Subcutaneous preadipocyte (primary cell): ENCODE measurements at places on chromosomes 11 and 22. TPM values are rescaled to one million over a fixed set of nuclear protein-coding genes. Genes with fewer than 3 reads are reported as not detected.

Gene RBMXL2
- total RNA-seq = not detected in 2 replicates

Gene CEP126
- total RNA-seq = 1.6 and 1.8 TPM in 2 replicates

Gene OR4D5
- total RNA-seq = not detected in 2 replicates

Gene IL17REL
- total RNA-seq = not detected in 2 replicates

Gene ZNF195
- total RNA-seq = 20.9 and 23.9 TPM in 2 replicates

Gene CTSF
- total RNA-seq = 5.3 and 15.4 TPM in 2 replicates

Gene HIRA
- 17.3 and 23.7 TPM in 2 replicates for total RNA-seq

Gene FLRT1
- under 0.01 TPM in 1 of 2 replicates, not detected in the other for total RNA-seq

Gene IL18BP
- total RNA-seq = 2.2 and 3.5 TPM in 2 replicates

Gene CBLIF
- total RNA-seq = not detected in 2 replicates

Gene SLN
- total RNA-seq = not detected in 2 replicates

Gene SGSM1
- under 0.01 and 0.20 TPM in 2 replicates for total RNA-seq

Gene KCNJ4
- total RNA-seq = not detected in 2 replicates

Gene EFCAB6
- 1.6 and 2.6 TPM in 2 replicates for total RNA-seq

Gene FBLN1
- 115 and 199 TPM in 2 replicates for total RNA-seq
